Esophagus squamous epithelium (tissue), 5 donors: ENCODE measurements at places on chromosomes 1 and 21.

DNA sequence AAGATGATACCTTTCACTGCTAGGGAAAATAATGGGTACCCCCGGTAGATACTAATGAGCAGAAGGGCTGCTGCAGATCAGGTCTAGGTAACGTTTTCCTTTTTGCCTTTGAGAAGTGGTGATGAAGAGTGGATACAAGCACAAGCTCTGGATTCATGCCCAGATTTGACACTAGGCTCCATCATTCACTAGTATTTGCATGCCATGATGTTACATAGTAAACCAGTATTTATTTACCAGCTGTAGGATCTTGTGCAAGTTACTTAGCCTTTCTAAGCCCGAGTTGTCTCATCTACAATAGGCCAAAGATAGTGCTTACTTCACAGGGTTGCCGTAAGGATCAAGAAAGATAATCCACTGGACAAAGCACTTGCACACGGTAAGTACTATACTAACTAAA, 14.2 kb downstream of the PTPN14 start:
- no peak for DNase-seq

GRCh38 chr1:107740579-107740978, 224.4 kb downstream of the VAV3 start:
- no peak for DNase-seq

- no peak for DNase-seq
Observed at GRCh38 chr21:36934864-36935420, 31.5 kb downstream of the HLCS start.

DNA sequence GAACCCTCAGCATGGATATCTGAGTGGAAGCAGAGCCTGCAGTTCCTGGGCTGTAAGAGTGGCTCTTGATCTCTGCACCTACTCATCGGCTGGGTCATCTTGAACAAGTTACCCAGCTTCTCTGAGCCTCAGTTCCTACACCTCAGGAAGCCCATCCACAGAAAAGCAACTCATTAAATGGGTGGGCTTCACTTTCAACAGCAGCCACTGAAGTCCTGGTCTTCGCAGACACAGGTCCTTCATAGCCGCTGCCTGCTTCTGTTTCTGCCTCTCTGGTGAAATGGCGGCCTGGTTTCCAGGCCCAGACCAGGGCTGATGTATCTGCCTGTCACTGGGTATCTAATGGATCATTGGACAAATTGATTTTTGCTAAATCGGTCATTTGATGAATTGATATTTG, 571.4 kb downstream of the PTPRU start:
- no peak for DNase-seq

DNA sequence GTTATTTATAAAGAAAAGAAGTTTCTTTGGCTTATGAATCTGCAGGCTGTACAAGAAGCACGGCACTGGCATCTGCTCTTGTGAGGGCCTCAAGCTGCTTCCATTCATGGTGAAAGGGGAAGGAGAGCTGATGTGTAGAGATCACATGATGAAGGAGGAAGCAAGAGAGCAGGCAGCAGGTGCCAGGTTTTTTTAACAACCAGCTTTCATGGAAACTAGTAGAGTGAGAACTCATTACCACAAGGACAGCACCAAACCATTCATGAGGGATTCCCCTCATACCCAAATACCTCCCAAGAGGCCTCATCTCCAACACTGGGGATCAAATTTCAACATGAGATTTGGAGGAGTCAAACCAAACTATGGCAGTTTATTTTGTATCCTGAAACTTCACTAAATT, 85.8 kb upstream of the CAMK1G start:
- no peak for DNase-seq

- no peak for DNase-seq
Observed at GRCh38 chr1:243716906-243717305, 133.1 kb downstream of the AKT3 start.

GRCh38 chr21:35234725-35235124, 185.6 kb upstream of the RUNX1 start:
- DNase-seq: no peak

DNA sequence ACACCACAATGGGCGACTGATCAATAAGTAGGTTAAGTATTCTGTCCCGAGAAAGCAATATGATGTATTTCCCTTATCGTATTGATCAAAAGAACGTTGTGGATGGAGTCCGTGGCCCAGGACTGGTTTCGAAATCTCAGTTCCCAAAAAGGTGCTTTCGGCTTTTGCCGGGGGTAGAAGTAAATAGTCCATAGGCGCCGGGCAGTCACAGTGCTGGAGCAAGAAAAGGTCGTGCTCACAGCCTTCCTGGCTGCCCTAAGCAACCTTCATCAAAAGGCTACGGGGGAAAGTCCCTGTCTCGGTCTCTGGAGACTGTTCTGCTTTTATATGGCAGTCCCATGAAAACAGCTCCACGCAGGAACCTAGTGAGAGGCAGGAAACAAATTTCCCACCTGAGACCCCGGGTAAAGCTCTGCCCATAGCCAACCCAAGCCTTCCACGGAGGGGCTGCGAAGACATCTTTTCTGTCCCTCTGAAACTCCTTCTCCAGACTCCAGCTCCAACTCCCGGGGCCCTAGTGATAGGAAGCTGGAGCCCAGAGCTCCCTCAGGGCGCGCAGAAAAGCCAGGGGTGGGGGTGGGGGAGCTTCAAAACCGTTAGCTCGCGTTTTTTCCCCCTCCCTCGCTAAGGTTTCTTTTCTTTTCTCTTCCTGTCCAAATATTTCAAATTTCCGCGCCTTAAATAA, 7.0 kb downstream of the CDKN2C start:
- no peak for DNase-seq

- no peak for DNase-seq
Observed at GRCh38 chr1:201676197-201676596, 137.3 kb downstream of the NAV1 start.

DNA sequence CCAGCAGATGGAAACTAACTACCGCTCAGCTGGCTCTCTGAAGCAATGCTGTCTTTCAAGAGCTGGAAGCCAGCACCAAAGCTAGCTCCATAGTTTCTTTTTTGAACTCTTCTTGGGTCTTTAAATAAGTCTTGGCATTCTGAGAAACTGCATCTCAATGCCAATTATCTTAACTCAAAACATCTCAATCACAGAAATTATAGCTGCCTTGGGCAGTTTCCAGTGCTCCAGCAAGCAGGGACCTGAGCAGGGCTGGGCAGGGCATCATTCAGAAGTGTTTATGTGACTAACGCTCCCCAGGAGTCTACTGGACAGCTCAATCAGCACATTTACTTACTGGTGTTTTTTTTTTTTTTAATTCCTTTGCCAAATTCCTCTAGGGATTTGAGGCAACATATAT, 18.3 kb upstream of the PADI4 start:
- DNase-seq: no peak

GRCh38 chr1:51878616-51879336, at the start of gene NRDC:
NRDC (minus strand) TSS chr1:51878727; CDS start chr1:51878615, 112 bp downstream.
- DNase-seq: peak; percentile 98

DNA sequence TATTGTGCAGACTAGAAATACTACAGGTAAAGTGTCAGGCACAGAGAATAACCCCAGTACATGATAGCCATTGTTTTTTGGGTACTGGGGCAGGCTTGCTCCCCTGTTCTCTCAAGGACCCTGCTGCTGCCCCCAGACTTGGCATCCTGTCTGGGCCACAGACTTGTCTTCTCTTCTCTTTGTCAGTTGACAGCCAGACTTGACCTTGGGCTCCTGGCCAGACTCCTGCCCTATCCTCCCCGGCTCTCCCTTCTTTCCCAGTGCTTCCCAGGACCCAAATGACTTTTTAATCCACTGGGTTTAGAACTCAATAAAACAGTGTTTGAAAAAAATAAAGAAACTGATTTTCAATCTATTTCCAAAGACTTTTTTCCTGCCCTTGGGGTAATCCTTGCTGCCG, 43.2 kb downstream of the ZSCAN20 start:
- DNase-seq: no peak

- DNase-seq: no peak
Observed at GRCh38 chr1:66300280-66300971, 233.5 kb upstream of the SGIP1 start.

DNA sequence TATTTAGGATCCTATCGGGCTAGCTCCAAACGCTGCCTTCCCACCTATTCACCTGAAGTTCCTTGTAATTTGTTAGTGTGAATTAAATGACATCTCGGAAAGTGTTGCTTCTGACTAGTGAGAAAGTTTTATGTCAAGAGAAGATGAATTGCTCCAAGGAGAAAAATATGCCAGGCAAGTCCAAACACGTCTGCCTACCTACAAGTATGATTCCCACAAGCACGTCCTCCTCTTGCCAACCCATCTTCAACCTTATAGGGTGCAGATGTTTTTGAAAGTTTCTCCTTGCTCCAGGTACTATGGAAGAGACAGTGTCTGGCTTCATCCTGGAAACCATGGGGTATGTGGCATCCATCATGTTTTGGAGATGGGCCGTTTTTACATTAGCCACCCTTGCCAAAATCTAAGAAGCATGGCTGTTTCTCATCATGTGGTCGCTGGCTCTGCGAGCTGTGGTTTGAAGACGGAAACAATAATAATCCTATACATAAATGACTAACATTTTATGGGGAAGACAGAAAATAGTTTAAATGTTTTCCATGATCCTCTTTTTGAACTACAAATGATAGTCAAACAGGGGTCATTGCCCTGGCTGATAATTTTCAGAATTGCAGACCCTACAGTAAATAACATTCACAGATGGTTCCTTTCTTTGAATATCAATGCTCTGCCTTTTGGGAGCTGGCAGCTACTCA, 505.8 kb downstream of the SMYD3 start:
- DNase-seq: no peak

GRCh38 chr1:205494115-205494514, 10.4 kb upstream of the CDK18 start:
- DNase-seq: no peak

DNA sequence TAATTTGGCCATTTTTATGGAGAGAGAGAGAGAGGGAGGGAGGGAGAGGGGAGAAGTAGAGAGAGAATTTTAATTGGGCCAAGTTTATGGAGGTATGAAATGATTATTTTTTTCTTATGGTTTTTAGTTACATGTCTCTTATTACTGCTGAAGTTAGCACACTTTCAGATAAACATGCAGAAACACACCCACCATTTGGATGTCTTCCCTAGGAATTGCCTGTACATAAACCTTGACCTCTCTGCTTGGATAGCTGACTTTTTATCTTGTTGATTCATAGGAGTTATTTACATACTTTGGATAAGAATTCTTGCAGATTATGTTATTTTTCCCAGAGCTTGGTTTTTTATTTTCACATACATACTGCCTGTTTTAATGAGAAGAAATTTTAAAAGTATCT, 310.2 kb upstream of the ADAMTS5 start:
- no peak for DNase-seq

DNA sequence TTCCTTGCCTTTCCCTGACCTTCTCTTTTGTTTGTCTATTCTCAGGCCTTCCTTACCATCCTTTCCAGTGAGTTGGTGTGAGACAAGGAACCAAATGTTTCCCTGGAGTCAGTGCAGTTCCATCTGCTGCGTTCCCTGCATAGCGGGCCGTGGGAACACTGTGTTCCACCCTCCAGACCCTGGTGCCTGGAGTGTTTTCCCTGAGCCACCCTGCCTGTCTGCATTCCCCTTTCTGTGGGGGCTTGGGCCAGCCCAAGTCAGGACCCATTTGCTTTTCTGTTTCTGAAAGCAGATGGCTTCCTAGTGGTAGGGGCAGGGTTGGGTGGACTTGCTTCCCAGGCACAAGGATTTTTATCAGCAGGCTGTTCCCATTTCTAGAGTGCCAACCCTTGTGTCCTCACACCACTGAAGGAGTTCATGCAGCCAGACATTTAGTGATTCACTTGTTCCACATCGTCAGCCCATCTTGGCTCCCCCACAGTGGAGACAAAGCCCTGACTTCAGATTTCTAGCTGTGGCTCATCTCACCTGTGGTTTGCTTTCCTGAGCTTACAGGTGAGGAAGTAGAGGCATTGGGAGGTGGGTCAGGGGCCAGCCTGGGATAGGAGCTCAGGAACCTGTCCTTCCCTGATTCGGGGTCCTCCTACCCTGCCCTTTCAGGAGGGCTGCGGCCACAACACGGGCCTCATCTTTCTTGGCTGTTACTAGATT, 14.1 kb upstream of the MYOG start:
- DNase-seq: no peak

DNA sequence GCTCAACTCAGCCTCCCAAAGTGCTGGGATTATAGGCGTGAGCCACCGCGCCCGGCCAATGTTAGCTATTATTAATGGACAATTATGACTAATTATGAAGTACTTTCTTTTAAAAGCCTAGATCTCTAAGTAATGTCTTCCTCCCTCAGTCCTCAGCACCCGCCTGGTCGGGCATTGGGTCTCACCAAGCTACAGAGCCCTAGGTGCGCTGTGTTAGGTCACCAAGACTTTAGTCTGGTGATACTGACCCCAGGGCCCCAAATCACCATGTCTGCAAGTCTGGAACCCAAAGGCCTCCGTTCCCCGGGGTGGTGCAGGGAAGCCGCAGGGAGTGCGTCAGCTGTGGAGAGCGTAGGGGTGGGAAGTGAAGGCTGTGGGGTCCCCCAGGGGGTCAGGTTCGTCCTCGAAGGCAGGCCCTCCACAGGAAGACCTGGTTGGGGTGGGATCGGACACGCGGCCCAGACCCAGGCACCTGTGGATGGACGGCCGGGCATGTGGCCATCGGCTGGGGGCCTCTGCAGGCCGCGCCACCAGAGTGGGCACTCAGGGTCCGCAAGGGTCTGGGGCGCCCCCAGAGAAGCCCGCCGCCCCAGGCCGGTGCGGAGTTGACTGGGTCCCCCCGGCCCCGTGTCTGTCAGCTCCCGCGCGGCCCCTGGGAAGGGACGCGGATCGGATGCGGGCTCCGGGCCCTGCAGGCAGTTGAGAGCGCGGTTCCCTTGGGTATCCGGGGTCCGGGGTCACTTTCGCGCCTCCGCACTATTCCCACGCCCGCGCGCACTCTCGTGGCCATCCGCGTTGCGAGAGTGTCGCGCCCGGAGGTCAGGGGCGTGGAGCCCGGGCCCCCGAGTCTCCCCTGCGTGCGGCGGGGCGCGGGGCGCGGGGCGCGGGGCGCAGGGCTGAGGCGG, 710 bp upstream of the PDXK start:
- no peak for DNase-seq
